ENCODE measurements at places on chromosomes 4 and X.

DNA sequence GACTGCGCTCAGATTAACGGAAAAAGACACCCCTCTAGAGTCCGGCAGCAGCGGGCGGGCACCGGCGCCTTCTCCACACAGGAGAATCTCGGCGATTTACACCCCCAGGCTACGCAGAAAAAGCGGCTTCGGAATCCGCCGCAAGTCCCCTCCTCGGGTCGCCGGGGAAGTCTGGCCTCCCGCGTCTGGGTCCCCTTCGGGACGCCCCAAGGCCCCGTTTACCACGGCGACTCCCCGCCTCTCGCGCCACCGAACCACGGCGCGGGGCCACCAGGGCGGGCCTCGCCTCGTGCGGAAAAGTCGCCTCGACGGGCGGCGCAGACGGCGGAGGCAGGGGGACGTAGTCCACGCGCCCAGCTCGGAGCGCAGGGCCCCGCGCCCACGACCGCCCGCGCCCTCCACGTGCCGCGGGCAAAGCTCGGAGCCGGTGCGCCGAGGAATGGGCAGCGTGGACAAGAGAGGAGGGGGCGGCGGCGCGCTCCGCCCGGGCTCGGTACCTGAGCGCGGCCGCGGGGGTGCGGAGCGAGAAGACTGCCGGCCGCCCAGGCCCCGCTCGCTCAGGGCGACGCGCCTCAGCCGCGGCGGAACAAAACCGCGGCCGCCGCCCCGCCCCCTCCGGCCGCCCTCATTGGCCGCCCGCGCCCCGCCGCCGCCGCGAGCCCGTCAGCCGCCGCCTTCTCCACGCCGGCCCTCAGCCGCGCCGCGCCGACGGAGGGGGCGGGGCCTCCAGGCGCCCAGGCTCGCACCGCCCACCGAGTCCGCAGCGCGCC, at the start of gene FAM53A:
TSS of gene FAM53A (minus strand) at position 578 of the 770 bp plus-strand sequence. CDS start 15,572 bp downstream, outside the sequence.
- DNase-seq, result no peak

GRCh38 chr4:28360681-28361080, 1500.0 kb downstream of the STIM2 start:
- no peak for DNase-seq

DNA sequence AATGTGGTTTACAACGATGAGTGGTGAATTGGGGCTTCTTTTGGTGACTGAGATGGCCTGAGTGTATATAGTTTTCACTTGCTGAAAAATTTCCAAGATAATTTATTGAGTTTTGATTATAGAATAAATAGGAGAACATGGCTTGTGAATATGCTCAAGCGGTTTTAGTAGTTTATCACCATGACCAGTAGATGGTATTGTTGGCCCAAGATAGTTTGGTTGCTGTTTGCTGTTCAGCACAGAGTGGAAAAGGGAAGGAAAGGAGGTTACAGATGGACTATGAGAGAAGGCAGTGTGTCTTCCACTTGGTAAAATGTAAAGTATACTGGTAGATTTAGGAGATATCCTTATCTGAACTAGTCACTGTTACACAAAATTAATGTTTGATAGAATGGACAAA, 55.8 kb upstream of the POU4F2 start:
- no peak for DNase-seq

GRCh38 chrX:153735274-153735673, 10.6 kb downstream of the ABCD1 start:
- DNase-seq, result no peak

- no peak for DNase-seq
Observed at GRCh38 chr4:55008166-55009056, 117.0 kb downstream of the KDR start.

All from stimulated activated CD8-positive, alpha-beta memory T cell treated with anti-CD3 and anti-CD28 coated beads, Interleukin-4, amount 100 ng/mL, for 1 hour (primary cell).